ENCODE measurements at places on chromosomes 16 and 17.

DNA sequence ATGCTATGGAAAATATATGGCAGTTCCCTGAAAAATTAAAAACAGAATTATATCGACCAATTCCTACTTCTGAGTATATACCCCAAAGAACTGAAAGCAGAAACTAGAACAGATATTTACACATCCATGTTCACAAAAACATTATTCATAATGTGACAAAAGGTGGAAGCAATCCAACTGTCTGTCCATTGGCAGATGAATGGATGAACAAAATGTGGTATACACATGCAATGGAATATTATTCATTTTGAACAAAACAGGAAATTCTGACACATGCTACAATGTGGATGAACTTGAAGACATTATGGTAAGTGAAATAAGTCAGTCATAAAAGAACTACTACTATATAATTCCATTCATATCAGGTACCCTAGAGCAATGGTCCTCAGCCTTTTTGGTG lies 263.5 kb upstream of the AXIN2 start:
- DNase-seq, result peak; percentile 2

DNA sequence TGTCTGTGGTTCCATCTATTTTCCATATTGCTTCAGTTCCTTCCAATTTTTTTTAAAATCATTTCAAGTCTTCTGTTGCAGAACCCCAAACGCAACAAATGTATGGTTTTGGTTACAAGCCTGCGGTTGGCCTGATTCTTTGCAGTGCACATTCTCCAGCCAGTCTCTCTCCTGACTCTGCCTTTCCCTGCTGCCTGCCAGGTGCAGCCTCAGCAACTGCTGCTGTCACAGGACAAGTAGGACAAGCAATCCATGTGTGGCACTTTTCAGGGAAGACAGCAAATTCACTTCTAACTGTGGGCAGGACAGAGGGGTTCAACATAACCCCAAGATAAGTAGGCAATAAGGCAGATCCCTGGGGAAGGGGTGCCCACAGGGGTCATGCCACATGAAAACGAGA lies 24.2 kb downstream of the EMP2 start:
- no peak for DNase-seq

DNA sequence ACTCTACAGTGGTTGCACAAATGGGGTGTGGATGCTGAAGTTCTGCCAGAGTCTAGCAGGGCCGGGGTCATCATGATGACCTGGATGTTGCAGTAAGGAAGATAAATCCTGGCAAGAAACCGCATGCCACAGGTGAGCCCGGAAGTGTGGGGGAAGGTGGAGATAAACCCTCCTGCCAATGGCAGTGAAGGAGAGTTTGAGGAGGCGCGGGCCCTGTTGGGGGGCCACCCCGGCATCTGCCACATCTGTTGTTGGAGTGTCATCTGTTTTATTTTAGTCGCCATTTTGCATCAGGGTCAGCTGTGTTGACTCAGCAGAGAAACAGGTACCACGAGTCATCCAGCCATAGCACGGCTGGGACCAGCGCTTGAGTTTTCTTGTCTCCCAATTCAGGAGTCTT lies 173.8 kb upstream of the CHMP6 start:
- no peak for DNase-seq

- no peak for DNase-seq
Measured at GRCh38 chr16:8346294-8346693, 244.0 kb downstream of the TMEM114 start.

GRCh38 chr17:44995436-44996001 lies 27.4 kb upstream of the C1QL1 start:
- no peak for DNase-seq
